Stimulated activated CD4-positive, alpha-beta T cell treated with anti-CD3 and anti-CD28 coated beads, Interleukin-2, amount 100 ng/mL, for 24 hours (primary cell): ENCODE measurements at places on chromosomes 5 and 9.

GRCh38 chr5:156655732-156656131 is 194.4 kb upstream of the PPP1R2B start:
- no peak for DNase-seq

GRCh38 chr9:121825031-121825691 is 173.7 kb downstream of the DAB2IP start:
- DNase-seq = no peak

DNA sequence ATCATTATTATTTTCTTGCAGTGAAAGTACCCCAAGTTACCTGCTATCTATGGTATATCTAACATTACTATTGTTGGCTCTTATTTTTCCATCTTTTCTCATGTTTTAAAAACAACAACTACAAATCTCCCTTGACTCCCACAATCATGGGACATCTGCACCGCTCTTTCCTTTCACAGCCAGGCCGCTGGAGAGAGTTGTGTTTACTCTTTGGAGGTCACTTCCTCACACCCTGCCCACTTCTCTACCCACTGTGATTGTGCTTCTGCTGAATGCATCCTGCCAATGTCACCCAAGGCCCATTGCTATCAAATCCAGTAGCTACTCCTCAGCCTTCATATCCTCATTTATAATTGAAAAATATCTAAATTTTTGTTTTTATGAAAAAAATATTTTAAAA is 29.7 kb downstream of the SLC28A3 start:
- no peak for DNase-seq

GRCh38 chr9:135447126-135447525 is 32.5 kb upstream of the PPP1R26 start:
- DNase-seq = no peak

DNA sequence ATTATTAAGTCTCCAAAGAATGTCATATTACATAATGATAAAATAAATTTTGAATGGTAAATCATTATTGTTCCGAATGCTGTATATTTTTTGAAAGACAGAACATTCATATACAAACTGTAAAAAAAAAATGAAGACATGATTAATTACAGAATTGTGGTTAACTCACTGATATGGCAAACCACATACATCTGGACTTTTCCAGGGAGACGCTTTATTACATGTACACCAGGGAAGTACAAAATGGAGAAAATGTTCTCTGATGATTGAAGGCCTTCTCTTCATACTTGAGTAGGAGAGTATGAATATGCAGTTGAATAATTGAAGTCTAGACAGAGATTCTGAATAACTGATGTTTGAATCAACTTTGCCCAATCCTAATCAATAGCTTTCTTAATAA is 1886.9 kb downstream of the EFNA5 start:
- DNase-seq = no peak

GRCh38 chr5:95446560-95447221 is 55.5 kb downstream of the FAM81B start:
- DNase-seq = no peak
